Ascending aorta (tissue), 2 donors: ENCODE measurements at places on chromosomes 7 and 10.

DNA sequence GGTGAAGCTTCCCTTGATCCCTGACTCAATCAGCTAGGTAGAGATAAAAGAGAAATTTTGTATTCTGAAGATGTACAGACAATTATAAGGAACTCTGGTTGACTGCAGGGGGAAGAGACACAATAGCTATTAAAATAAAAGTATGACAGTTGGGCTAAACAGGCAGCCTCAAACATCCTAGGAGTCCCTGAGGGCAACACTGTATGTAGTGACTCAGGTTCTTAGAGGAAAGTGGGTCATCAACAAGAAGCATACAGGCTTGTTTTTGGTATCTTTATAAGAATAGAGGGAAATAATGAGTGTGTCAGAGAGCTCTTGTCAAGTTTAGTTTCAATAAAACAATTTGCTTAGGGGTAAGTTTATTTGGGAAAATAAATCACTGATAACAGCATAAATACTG, 150.3 kb downstream of the AUTS2 start:
- DNase-seq = no peak

- no peak for DNase-seq
Measured at GRCh38 chr10:103181244-103181643, 11.8 kb downstream of the NT5C2 start.

DNA sequence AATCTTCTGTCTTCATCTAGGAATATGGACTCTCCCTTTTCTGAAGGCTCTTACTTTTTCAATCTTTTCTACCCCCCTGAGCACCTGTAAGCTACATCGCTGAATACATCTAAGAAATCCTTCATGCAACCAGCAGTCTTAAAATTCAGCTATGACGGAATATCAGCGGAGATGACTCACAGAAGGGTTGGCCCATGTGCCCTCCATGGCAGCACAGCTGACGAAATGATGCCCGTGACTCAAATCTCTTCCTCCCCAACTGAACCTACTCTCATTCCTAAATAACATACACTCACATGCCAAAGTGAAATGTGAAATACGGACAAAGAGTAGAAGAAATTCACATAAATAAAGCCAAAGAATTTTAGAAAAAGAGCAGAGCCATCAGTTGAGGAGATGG, 30.3 kb upstream of the NCAPG2 start:
- no peak for DNase-seq

GRCh38 chr7:98294798-98295382, 13.4 kb downstream of the BRI3 start:
- DNase-seq = no peak

DNA sequence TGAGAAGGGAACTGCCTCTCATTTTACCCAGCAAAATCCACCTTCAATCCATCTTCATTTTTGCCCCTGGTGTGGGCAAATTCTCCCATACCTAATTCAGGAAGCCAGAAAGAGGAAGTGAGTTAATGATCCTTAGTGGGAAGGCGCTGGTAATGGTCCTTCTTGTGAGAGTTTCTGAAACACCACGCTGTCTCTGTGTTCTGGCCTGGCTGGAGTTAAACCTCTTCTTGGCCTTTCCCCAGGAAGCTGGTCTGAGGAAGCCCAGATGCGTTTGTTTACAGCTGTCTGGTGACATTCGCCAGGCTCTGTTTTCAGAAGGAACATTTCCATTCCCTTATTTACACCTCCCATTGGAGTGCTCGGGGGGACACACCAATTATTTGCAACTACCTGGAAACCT, 24.3 kb downstream of the HTRA1 start:
- DNase-seq = no peak

DNA sequence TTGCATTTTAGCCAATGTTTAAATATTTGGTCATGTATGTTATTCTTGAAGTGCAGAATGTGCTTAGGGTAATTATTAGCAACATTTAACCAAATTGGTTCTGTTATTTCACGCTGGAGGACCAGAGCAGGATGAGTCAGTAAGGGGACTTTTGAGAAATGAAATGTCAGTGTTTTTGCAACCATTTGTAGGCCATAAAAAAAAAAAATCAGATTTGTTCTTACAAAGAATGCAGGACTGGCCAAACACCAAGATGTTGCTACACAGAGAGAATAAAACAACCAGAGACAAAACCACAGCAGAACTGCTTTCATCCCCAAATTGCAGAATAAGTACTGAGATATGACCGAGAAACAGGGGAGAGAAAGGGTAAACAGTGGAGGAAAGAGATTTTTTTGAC, 62.1 kb downstream of the TPST1 start:
- DNase-seq = no peak
